ENCODE measurements at places on chromosomes 1 and 21.

DNA sequence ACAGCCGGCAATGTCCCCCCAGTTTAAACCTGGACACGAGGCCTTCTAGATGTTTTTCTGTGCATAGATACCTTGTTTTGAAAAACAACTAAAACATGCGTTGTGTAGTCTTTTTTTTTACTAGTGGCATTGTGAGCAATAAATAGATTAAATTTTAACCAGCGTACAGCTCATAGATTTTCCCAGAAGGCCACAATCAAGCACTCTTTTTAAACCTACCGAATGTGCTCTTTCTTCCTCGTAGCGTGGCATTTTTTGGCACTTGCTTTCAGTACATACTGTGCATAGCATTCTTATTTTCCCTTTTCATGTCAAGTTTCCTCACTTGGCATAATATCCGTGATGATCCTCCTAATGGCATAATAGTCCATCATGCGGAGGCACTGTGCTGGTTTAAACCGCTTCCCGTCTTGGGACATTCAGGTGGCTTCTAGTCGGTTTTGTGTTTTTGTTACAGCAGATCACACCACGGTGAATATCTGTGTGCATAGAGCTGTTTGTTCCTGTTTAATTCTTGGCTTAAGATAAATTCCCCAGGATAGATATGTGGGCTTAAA, 95.3 kb downstream of the PDE9A start:
- DNase-seq, result no peak

DNA sequence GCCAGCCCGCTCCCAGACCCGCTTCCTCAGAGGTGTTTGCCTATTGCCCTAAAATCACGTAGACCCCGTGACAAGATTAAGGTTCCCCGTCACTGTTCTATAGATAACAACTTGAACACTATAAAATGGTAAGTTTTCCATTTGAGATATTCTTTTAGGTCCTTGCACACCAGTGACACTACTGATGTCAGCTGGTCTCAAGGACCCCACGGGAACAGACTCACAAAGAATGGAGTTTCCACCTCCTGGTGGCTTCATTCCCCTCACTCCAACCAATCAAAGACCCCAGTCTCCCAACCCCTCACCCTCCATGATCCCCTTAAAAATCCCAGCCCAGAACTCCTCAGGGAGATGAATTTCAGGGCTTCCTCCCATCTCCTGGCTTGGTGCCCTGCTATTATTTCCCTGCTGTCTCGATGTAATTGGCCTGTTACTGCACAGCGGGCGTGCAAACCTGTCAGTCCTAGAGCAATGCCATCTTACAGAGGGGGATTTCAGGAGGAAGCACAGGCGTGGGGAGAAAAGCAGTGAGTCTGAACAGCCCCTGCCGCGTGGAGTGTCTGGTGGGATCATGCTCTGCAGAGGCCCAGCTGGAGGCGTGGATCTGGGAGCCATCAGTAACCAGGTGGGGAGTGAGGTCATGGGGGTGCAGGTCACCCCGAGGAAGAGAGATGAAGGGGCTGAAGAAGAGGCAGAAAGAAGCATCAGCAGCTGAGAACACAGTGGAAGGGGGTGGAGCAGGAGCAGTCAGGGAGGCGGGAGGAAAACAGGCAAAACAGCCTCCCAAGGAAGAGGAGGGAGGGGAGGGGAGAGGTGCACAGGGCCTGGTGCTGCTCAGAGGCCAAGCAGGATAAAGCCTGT, 35.1 kb upstream of the LBR start:
- no peak for DNase-seq

GRCh38 chr1:169326956-169327268, 40.7 kb downstream of the NME7 start:
- DNase-seq, result no peak

GRCh38 chr1:92786111-92786901, 1.4 kb upstream of the EVI5 start:
- DNase-seq, result no peak

- DNase-seq, result no peak
Observed at GRCh38 chr1:41980827-41981653, 62.3 kb upstream of the HIVEP3 start.

DNA sequence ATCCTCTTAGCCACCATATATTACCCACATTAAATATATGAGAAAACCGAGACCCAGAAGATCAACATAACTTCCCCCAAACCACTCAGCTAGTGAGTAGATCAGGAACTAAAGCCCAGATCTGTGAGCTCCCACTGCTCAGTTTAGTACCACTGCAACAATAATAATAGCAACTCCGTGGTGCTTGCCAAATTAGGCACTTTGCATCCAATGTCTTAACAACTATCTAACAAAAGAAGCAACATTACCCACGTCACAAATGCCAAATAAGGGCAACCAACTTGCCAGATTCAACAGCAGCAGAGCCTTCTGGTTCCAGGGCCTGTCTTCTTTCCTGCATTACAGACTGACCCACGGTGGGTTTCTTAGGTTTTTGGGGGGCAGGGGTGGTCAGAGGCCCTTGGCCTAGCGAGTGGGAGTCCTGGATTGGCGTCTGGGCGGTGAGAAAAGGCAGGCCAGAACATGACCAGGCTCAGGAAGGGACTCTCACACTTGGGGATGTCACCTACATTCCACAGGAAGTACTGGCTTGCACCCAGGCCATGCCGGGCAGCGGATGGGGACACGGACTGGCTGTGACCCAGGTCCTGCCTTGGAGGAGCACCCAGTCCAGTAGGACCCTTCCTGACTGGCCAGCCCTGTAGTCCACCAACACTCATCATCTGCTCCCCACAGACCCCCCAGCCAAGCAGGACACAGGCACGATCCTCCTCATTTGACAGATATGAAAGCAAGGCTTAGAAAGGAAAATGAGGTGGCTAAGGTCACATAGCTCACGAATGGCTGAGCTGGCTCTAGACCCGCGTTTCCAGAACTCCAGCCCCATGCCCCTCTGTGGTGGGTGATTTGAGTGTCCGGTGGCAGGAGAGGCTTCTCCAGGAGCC, 4.6 kb downstream of the HCRTR1 start:
- no peak for DNase-seq

GRCh38 chr1:169508432-169509338, 22.9 kb upstream of the SLC19A2 start:
- no peak for DNase-seq

- DNase-seq, result no peak
Observed at GRCh38 chr1:100053727-100054126, 79.0 kb downstream of the SASS6 start.

DNA sequence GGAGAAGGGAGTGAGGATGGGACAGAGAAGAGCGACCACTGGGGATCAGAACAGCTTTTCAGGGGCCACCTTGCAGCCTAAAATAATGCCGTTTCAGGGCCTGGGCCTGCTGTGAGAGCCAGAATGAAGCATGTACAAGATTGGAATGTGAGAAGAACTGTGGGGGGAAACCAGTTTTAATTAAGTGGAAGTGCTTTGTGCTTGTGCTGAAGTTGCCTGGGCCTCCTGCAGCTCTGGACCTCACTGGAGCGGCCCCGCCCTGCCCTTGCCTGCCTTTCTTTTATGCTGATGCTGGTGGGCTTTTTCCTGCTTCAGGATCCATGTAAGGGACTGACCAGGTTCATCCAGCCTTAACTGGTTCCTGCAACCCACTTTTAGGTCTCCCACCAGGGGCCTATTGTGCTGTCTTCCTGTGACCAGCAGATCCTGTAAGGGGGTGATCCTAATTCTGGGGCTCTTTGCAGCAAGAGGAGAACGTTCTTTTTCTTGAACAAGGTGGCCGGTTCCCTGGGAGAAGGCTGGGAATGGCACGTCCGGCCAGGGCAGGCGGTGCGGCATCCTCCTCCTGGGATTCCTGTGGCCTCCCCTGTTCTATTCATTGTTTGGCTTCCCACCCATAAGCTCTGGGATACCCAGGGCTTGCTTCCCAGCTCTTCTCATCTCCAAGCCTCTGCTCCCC, 3.2 kb downstream of the C1orf226 start:
- DNase-seq, result no peak

- no peak for DNase-seq
Observed at GRCh38 chr1:97919585-97920261, 1.1 kb downstream of the DPYD start.

DNA sequence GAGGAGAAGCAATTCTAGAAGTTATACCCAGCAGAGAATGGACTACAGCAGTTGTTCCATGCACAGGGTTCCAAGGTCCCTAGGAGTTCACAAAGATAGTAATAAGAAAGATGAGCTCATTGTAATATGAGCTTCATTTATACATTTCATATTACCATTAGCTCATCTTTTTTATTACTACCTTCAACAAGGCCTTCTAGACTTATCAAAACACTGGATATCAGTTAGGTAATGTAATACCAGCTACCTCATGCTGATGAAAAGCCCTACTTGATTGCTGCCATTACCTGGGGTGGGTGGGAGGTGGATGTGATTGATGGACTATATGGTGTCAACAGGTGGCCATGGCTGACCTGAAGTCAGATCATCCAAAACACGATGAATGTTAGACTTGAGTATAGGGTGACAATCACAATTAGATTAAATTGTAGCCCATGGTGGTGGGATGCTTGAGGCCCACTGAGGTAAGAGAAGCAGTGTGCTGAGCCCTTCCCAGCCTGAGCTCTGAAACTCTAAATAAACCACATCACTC, 34.1 kb downstream of the SPATA46 start:
- DNase-seq, result no peak

DNA sequence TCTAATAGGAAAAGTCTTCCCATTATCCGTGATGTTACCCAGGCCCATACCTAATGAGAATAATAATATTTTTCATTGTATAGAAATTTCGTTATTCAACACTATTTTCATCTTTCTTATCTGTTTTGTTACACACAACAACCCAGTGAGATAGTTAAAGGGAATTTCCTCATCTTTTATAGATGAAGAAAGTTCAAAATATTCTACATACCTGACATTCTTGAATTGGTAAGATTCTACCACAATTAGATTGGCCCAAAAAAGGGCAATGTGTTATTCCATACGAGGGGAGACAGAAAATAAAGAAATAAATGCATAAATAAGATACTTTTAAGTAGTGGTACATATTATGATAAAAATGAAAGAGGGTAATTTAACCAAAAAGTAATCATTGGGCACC, 405.5 kb upstream of the ADAMTS5 start:
- no peak for DNase-seq

- DNase-seq, result peak; percentile 2
Observed at GRCh38 chr1:11550664-11551283, 71.8 kb downstream of the DISP3 start.

GRCh38 chr1:47792779-47793178, 204.4 kb downstream of the TRABD2B start:
- no peak for DNase-seq

DNA sequence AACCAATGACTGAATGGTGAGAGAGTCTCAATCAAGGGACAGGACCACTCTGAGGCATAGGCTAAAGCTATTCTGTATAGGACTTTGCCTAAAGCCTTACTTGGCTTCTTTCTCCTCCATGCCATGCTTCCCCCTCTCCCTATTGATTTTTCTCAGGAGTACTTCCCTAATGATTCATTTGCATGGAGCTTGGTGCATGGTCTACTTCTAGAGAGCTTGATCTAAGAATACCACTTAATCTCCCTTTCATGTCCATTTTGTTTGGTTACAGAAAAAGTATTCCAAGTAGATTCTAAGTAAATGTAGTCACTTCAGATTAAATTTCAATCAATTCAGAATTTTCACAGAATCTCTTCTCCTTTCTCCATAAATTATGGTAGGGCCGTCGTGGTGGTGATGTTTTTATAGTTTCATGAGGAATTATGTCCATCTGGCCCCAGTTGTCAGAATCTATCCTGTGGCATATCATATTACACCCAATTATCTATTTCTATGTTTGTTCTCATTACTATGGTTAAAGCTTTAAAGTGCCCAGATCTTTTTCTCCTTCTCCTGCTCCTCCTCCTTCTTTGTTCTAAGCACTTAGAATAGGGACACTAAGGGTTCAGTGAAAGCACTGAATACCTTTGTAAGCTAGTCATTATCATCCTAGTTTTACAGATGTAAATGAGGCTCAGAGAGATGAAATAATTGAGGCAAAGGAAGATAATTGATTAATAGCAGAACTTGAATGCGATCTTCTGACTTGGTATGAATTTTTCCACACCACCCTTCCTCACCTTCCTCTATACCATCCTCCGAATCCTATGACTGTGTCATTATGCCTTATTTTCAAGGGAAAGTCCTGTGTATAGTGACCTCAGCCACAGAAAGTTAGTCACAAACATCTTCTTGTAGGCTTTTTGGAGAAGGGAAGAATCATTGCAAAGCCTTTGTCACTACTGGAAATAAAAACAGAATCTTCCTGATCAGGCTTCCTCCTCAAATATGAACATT, 85.6 kb upstream of the ZRANB2 start:
- no peak for DNase-seq

DNA sequence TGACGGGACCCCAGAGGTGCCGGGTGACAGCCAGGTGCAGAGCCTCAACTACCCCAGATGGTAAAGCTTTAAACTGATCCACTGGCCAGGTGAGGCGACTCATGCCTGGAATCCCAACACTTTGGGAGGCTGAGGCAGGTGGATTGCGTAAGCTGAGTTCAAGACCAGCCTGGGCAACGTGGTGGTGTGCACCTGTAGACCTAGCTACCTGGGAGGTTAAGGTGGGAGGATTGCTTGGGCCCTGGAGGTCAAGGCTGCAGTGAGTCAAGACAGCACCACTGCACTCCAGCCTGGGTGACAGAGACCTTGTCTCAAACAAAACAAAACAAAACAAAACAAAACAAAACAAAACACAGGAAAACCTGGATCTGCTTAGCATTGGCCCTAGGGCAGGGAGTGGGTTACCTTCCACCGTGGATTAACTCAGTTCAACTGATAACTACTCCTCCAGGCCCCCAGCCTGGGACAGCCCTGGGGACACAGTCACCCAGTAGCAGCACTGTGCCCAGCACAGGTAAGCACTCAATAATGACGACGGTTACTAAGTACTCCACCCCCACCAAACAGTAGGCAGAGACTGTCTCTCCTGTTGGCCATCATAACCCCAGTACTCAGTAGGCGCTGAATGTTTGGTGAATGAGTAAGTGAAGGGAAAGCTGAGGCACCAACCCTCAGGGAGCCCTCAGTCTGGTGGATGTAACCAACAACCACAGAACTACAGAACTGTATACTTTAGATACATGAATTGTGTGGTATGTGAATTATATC, 21.6 kb downstream of the SLC66A1 start:
- no peak for DNase-seq

DNA sequence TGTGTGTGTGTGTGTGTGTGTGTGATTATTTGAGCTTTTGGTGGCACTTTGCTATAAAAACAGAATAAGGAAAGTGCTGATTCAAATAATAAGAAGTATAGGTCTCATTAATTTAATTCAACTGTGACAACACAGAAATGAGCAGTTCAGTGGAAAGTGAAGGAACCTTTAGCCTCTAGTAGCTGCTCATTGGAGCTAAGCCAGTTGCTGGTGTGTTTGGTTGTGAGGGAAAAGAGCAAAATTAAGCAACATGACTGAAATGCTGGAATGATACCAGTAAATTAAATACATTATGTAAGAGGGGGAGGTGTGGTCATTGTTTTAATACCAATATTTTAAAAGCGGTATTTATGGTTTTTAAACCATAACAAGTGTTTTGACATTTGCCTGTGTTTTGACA, 55.2 kb downstream of the KIAA0040 start:
- no peak for DNase-seq

Measured in substantia nigra (tissue), 51 donors.